ENCODE measurements at places on chromosomes 6 and 20. TPM values are rescaled to one million over a fixed set of nuclear protein-coding genes. Genes with fewer than 3 reads are reported as not detected.

DNA sequence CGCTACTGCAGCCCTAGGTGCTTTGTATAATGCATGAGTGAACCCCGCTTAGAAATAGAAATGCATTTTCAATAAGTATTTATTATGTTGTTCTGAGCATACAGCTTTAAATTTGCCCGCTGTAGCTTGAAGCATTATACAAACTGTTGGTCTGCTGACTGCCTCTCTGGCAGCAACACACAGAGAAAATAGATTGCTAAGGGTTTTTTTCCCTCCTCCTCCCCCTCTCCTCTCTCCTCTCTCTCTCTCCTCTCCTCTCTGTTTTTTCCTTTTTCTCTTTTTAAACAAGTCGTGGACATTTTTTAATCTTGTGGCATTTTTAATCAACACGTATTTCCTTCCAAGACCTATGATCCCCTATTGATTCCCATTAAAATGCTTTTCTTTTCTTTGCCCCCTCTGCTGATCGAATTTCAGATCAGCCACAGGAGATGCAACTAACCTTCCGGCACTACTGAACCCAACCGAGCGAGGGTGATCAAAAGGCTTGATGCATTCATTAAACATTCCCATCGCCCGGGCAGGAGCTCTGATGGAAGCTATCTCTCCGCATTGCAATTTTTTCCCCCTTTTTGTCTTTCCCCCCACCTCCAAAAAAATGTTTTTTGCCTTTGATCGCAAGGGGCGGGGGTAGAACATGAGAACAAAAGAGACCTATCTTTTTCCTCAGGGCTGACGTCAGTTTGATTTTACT, 90.7 kb upstream of the ARID1B start:
- peak; percentile 45 for DNase-seq

DNA sequence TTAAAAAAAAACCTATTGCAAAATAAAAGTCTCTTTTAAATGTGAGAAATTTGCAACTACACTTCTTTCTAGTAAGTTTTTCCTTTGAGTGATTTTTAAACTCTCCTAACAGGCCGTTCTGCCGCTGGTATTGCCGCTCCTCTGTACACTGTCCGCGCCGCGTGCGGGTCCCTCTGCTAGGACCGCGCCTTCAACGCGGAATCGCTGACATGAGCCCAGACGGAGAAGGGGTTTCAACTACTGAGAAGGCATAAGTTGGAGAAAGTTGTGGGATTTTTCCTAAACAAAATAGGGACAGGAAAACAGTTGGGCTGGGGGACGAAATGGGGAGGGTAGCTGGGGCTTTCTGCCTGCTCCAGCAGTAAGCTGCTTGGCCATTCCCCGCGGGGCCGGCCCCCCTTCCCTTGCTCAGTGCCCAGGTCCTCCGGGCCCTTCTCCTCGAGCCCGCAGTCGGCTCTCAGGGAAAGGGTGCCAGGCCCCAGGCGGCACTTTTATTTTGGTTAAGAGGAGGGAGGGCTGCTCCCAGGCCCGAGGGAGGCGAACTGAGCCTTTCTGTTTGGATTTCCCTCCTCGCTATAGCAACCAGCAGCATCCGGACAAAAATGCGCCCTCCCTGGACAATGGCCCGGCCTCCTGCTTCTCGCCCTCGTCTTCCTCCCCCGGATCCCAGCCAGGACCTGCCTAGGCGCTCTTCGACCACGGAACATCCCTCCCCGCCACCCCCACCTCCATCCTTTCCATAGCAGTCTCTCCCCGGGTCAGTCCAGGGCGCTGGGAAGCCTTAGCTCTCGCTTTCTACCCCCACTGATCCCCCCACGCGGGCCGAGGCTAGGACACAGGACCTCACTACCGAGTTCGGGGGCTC, 6.8 kb upstream of the POU3F2 start:
- DNase-seq, result no peak

The MEI4 gene
- not detected for total RNA-seq

GRCh38 chr6:118735320-118735719, 83.9 kb upstream of the CEP85L start:
- no peak for DNase-seq

The CD109 gene
- total RNA-seq, result 18.4 TPM

The SEMG1 gene
- total RNA-seq, result not detected
